ENCODE measurements at places on chromosomes 11 and 22.

DNA sequence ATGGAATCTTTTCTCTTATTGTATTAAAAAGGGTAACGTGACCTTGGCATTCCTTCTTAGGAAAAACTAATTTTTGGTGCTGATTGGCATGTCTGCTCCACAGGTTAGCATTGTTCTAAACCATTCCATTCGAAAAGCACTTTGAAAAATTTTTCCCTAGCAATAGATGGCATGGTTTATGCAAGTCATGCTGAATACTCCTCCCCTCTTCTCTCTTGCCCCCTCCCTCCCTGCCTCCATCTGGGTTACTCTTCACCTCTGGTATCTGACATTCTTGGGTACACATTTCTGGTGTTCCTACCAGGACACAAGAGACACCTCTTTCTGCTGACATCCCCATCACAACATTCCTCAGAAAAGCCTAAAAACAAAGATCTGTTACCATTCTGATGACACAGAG, 1.5 kb upstream of the SLC22A25 start:
- no peak for DNase-seq

DNA sequence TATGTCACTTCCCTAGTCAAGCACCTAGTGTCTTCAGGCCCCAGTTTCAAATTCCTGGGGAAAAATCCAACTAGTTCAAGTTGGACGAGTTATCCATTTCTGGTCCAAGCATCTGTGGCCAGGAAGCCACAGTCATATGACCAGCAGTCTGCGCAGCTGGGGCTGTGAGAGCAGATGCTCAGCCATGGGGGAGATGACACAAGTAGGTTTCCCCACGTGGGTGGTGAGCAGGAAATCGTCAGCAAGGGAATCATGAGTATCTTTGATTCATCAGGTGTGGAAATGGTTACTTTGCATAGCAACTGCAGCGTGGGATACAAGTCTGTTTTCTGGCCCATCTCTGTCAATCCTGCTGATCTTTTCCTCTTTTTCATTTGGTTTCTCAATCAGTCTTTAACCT, 185.3 kb downstream of the C11orf91 start:
- no peak for DNase-seq

GRCh38 chr11:12376259-12377081, 901 bp upstream of the PARVA start:
- DNase-seq: no peak

- no peak for DNase-seq
These were observed 14.0 kb upstream of the PARVG start for GRCh38 chr22:44166498-44167276.

- no peak for DNase-seq
These were observed 350.4 kb downstream of the DDX10 start for GRCh38 chr11:109015283-109015682.

DNA sequence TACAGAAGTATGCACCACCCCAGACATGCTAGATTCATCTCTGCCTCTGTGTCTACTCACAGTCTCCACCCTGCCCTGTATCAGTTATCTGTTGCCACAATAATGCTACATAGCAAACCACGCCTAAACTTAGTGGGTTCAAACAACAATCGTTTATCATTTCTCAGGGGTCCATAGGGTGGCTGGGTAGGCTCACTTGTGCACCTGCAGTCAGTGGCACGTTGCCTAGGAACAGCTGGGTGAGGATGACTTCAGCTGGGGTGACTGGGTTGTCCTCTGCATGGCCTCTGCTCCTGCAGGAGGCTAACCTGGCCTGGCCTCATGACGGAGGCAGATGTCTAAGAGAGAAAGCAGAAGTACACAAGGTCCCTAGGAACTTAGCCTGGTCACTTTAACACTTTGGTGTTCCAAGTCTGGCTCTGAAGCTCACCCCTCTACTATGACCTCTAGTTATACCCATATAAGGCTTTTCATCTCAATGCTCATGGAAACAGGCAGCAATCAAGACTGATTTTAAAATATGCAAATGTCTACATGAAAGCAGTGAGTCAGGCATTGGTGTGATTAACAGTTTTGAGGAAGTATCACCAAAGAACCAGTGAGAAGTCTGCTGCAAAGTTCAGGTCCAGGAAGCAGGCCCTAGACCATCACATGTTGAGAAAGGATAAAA, 10.7 kb downstream of the OLFML1 start:
- DNase-seq: no peak

DNA sequence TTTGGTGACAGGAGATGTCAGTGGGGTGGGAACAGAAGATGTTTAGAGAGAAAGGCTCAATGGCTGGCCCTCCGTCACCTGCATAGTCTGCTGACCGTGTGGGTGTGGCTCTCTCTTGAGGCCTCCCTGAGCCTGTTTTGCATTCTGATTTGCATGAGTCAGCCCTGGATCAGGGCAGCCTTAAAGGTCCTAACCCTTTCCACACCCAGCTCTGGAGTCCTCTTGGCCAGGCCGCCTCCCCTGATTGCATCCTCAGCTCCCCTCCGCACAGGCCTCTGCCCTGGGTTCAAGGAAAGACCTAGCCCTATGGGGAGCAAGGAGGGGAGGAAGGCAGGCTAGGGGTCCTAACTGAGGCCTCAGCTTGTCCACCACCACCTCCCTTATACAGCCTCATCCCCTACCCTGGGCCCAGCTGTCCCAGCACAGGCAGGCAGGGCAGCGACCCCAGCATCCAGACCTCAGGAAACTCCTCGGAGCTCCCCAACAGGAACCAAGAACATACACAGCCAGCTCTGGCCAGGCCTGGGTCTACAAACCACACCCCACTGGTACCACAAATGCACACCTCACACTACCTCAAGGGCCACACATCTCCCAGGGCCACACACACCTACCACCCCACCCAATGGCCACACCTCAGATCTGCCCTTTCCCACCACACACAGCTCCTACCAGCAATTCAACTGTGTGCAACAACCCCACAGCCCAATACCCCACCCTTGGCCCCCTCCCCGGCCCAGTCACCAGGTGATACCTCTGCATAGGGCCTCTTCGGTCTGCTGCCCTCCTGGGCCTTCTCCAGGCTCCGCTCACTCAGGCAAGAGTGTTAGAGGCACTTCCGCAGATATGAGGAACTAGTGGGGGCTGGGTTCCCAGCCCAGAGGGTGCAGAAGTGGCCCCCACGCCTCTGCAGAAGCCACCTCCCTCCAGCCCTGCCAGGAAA, 13.7 kb downstream of the ARAP1 start:
- no peak for DNase-seq

GRCh38 chr22:40726514-40726913, 47.2 kb downstream of the MCHR1 start:
- no peak for DNase-seq

- no peak for DNase-seq
These were observed 37.4 kb upstream of the CD82 start for GRCh38 chr11:44528103-44528502.

DNA sequence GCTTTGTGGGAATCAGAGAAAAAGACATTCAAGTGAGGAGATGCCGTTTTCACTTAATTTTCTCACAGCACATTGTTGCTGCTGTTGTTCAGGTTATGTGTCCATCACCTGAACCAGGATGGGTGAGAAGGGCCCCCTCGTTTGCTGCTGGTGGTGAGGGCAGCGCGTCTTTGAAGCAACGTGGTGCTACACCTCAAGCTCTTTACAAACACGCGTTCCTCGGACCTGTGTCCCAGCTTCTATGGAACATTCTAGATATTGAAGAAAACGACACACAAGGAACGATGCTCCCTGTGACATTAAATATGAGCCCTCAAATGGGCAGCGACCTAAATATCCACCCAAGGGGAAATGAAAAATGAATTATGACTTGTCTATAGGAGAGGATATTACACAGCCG, 418.6 kb downstream of the MN1 start:
- no peak for DNase-seq

- no peak for DNase-seq
These were observed 500.6 kb upstream of the CHORDC1 start for GRCh38 chr11:90723475-90723874.

- DNase-seq: no peak
These were observed 50.0 kb upstream of the NFRKB start for GRCh38 chr11:129945373-129945772.

GRCh38 chr11:69539416-69540117, 58.1 kb downstream of the LINC01488 start:
- no peak for DNase-seq

DNA sequence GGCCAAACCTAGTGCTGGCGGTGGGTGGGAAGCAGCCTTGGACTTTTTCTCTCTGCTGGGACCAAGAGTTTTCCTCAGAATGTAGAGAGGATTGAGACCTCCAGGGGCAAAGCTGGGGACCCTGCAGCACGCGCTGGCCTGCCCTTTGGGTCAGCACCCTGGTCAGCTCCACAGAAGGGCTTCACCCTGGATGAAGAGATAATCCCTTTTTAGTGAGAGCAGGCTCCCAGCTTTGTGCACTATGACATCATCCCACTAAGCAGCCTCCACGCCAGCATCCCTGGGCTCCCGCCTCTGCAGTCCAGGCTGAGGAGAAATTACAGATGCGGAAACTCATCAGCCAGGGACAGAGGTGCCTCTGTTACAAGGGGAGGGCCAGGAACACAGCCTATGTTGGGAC, 23.5 kb downstream of the DRICH1 start:
- no peak for DNase-seq

DNA sequence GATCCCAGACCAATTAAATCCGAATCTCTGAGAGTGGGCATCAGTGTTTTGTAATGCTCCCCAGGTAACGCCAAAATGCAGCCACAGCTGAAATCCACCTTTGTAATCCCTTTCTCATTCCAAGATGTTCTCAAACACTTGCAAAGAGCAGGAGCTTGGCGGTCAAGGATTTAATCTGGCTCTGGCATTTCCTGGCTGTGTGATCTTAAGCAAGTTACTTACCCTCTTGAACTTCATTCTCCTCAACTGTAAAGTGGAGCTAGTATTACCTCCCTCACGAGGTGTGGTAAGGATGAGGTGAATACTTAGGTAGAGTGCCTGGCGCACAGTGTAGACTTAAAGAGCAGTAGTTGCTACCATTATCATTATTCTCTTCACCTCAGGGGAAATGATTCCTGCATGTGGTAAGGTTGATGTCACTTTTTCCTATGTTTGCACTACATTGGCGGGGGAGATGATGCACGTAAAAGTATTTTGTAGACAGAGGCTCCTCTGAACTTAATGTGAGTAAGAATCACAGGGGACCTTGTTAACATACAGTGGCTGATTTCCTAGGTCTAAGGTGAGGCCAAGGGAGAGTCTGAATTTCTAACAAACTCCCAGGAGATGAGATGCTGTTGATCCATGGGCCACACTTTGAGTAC, 210.4 kb upstream of the PITPNB start:
- no peak for DNase-seq

GRCh38 chr11:134388590-134388989, 23.5 kb downstream of the B3GAT1 start:
- DNase-seq: no peak

- DNase-seq: no peak
These were observed 123.4 kb downstream of the CSNK2A3 start for GRCh38 chr11:11229647-11230046.

- no peak for DNase-seq
These were observed 291.1 kb upstream of the C11orf87 start for GRCh38 chr11:109130910-109131309.

DNA sequence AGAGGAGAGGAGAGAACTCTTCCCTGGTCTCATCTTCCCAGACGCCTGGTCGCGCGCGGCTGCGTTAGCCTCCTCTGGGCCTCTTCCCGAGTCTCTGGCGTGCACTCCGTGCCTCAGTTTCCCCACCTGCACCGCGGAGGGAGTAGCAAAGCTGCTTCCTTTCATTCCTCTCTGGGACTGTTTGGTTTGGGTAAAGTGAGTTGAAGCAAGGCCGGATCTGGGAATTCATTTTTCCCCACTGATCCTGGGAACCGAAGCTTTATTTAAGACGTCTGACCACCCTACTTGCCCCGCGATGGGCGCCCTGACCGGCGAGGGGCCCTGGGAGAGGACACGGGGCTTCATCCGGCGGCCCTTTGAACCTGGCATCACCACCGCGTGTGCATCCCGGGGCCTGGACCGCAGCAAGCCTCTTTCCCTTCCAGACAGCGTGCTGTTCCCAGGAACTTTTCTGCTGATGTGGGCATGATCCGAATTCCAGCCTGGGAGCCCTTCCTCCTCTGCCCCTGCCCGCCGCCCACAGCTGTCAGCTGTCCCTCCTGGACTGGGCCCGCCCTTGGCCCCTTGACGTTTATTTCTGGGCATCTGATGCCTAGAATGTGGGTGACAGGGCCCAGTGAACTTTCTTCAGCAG, 758 bp downstream of the LDLRAD3 start:
- no peak for DNase-seq

DNA sequence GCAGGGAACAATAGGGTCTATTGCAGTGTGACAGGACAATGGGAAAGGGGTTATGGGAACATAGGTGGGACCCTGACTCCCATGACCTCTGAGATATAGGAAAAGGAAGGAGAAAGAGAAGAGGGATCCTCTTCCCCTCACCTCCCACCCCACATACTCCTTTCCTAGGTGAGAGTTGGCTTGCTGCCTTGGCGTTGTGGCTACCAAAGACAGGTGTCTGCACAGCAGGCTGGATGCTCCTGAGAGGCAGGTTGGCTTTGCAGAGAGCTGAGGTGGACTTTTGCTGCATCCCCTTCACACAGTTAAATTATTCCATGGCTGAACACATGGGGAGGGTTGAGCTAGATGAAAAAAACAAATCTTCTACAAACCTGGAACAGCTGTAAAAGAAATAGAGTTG, 80.7 kb downstream of the SYT9 start:
- DNase-seq: no peak

- DNase-seq: no peak
These were observed 13.8 kb downstream of the TRIOBP start for GRCh38 chr22:37710675-37711074.

DNA sequence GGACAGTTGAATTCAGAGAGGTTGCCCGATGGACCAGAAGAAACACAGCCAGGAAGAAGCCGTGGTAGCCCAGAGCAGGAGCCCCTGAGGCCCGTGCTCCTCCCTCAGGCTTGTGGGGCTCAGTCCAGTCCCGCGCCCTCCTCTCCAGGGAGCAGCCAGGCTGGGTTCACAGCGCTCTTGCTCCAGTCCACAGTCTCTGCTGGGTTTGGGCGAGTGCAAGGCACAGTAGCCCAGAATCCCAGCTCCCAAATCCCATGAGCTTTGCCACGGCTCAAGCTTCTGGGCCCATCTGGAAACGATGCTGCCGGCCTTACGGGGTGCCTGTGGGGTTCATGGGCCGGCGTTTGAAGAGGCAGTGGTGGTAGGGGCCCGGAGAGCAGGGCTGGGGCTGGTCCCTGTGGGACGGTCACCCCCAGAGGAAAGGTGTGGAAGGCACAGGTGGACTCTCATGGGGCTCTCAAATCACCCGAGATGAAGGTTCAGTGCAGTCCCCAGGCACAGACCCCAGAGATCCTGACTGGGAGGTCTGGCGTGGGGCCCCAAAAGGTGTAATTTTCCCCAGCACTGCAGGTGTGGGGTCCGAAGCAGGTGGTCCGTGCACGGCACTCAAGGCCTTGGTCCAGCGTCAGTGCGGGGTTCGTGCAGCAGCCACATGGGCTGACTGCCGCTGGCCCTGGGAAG, 30.6 kb upstream of the ATXN10 start:
- no peak for DNase-seq

- no peak for DNase-seq
These were observed 9.6 kb downstream of the PARVB start for GRCh38 chr22:44033694-44034093.

- DNase-seq: no peak
These were observed 43.4 kb downstream of the APOL5 start for GRCh38 chr22:35761037-35761436.

GRCh38 chr11:124724979-124725718, 14.6 kb upstream of the NRGN start:
- no peak for DNase-seq

All from stimulated activated effector memory CD8-positive, alpha-beta T cell treated with anti-CD3 and anti-CD28 coated beads, Interleukin-12 subunit alpha, Interleukin-12 subunit beta, amount 100 ng/mL, for 72 hours (primary cell).